ENCODE measurements at places on chromosomes 7 and 10.

GRCh38 chr10:100735337-100736143, 9.8 kb upstream of the PAX2 start:
- DNase-seq, result no peak

GRCh38 chr7:148108381-148108780, 482.2 kb upstream of the C7orf33 start:
- DNase-seq, result no peak

DNA sequence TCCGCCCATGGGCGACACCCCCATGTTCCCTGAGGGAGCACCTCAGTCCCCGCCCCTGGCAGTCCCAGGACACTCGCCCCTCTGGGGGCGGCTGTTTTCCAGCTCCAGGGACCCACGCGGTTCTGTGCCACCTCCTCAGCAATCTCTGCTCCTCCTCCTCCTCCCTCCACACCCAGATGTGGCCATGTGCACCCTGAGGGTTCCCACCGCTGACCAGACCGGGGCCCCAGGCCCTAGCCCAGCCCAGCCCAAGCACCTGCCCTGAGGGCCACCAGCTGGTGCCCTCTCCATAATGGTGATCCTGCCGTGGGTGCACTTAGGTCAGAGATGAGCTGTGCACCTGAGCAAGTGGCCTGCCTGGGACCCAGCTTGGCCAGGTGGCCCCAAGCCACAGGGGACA, 25.1 kb downstream of the AP5Z1 start:
- no peak for DNase-seq

DNA sequence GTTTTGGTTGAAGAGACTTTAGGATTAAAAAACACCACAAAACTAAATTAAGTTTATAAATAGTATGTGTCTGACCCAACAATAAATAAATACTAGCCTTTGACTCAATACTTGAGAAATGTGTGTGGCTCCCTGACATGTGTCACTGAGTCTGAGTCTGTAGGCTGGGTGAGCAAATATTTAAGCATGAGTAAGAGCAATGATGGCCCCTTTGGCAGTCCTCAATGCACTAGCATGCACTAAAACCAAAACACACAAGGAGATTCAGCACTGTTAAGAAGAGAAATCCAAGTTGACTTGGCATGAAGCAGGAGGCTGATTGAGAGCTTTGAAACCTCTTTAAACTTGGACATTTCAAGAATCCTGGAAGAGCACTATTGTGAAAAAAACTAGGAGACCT, 37.1 kb downstream of the CCDC71L start:
- DNase-seq, result no peak

DNA sequence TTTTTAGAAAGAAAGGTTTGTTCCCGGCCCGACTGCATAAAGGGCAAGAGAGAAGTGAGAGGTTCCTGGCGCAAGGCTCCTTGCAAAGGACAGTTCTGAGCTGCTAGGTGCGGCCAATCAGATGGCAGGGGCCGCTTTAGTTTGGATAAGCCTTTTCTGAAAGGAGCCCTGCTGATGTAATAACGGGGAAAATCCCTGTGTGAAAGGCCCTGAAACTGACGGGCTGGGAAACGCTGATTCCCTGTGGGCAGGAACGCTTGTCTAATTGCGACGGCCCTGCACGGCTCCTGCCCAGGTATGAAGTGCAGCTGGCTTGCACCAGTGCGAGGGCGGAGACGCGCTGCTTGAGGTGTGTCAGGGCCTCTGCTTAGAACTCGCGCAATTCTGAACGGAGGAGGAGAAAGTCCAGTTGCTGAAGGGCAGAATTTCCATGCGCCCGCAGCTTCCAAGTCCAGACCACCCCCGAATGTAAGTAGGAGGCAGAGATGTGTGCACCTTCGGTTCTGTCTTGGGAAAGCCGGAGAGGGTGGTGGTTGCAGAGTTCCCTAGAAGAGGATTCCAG, 30.5 kb downstream of the TACC2 start:
- no peak for DNase-seq

DNA sequence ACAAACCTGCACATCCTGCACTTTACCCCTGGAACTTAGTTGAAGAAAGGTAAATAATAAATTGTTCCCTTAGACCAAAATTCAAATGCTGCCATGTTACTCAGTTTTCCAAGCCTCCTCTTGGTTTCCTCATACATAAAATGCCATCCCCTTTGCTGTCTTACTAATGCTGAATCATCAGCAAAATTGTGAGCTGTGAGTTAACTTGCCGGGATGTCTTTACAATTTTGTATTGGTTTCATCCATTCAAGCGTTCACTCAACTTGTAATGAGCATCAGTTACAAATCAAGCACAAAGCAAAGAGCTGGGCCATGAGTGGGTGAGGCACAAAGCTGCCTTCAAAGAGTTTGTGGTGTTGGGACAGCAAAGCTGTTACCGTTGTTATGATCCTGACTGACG, 395.8 kb upstream of the ZMIZ1 start:
- DNase-seq, result no peak

DNA sequence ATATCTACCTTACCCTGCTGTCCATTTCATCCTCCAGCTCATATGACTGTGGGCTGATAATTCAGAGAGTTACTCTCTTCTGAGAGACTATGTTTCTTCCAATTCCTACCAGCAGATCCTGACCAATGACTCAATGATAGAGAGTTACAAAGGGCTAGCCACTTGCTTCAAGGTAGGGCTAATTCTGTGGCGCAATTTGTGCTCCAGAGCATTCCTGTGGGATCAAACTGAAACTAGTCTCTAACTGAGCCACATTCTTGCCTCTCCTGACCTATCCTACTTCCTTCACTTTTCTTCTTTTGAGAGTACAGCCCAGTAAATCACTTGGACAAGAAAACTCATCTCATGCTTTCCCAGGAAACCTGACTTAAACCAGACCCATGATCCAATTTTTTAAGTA, 17.9 kb upstream of the ASZ1 start:
- DNase-seq, result no peak

DNA sequence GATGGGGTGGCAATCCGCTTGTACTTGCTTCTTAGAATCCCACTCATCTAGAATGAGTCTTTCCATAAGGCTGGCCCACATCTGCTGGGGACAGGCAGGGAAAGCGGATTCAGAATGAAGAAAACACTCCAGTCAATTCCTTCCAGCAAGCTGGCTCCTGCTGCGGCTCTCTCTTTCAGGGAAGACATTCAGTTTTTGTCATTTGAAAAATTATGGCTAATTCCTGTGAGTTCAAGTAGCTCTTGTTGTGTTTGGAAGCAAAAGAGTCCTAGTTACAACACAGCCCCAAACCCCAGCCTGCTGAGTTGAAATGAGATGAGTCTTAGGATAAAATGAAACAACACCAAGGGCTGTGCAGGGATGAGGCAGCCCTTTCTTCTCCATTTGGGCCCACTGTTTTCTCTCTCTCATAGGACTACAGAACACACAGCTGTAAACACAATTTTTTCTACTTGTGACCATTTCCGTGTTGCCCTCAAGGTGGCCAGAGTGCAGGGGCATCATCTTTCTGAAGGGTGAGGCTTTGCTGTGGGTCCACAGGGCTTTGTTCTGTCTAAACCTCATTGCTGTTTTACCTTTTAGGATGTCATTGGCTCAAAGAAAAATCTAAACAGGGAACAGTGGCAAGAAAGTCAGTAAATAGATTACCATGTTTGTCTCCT, 90.8 kb upstream of the EEPD1 start:
- no peak for DNase-seq

DNA sequence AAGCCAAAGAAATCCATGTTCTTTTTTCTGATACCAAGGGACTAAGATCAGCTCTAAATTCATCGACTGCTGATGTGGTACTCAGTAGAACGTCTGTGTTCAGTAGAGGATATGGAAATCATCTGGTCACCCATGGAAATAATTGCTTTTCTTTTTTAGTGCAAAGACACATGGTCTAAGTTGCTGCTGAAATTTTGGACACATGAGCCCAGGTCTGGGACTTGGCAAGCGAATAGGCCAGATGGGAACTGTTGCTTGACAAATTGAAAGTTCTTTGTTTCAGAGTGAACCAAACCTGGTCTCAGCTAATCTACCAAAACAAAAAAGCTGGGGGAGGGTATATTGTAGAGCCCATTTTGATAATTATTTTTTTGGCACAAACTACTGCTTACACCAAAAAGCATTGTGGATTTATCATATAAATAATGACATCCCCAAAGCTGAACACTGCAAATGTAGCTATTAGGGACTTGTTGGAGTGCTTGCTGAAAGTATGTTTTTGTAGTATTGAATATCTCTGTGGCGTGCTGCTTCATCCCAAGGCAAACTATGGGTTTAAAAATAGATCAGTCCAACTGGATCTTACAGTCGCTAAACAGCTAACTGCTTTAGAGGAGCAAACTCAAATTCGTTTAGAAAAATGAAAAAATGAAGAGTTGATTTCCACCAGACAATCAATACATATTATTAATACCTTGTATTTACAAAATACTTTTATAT, 144.7 kb downstream of the TRIL start:
- DNase-seq, result no peak

All from effector memory CD8-positive, alpha-beta T cell (primary cell).